Stimulated activated naive B cell treated with anti-CD40 and anti-IgM and Interleukin-4, amounts not matched to agents 10 μg/mL and 1 μg/mL and 100 μg/mL, for 72 hours (primary cell): ENCODE measurements at places on chromosomes 12 and 14.

DNA sequence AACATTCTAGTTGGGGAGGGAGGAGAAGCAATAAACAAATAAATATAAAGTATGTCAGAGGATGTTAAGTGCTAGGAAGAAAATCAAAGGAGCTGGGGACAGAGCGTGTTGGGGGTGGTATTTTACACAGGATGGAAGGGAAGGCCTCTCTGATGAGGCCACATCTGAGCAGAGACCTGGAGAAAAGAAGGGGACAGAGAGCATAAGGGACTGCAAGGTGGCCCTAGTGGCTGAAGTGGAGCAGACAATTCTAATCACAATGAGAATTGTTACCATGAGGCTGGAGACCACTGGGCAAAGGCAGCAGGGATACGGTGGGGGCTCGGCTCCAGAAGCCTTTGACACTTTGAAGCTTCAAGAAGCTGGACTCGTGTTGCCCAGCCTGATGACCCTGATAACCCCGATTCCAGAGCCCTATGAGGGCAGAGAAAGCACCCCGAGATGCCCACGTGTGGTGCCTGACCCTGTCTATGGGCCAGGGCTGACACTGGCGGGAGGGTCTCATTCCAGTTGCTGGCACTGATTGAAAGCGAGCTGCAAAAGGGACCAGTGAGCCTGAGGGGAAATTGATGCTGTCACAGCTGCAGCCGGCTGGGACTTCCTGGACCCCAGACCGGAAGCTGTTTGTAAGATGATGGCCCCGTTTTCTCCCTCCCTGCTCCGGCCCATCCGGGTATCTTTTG, 169.1 kb downstream of the RBM19 start:
- no peaks in the 10 kb centered on the region for H3K27me3 ChIP-seq
- H3K27ac ChIP-seq = no peak overlapping the region
- peaks cover 3% of the 10 kb centered on the region for H3K36me3 ChIP-seq
- no peak for DNase-seq

DNA sequence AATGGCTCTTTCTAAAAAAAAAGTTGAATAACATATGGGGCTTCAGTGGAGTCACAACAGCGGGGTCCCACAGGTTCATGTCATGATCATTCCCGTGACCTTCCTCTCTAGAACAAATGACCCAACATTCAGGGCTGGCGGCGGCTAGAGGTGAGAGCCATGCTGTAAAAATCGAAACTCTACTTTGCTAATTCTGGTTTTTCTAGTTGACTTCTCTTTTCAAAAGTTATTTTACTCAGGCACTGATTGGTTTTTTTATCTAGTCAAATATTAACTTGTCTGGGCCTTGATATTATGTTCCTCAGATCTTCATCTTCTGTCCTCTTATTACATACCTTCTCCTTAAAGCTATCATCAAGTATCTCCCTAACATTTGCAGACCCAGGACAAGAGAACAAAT, 402.9 kb upstream of the SOX5 start:
- H3K4me1 ChIP-seq = peaks cover 14% of the 10 kb centered on the region
- H3K27ac ChIP-seq = no peak overlapping the region
- DNase-seq = no peak

DNA sequence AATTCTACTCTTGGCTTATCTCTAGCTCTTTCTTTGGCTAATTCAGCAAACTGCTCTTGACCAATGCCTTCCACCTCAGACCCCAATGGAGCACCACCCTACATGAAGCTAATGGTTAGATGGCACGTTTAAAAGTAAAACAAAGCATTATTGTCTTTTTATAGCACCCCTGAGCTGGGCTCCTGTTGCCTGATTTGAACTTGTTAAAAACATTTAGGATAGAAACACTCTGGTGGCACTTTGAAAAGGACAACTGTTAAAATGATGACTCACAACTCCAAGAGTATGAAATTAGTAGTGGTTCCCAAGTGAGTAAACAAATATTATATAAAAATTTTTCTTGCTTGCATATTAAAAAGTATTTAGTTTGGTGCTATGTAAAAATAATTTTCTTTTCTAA, 299.6 kb upstream of the DCN start:
- DNase-seq = no peak
- H3K4me3 ChIP-seq = no peak overlapping the region
- H3K4me1 ChIP-seq = no peaks in the 10 kb centered on the region
- H3K27me3 ChIP-seq = peaks cover 13% of the 10 kb centered on the region
- H3K36me3 ChIP-seq = no peaks in the 10 kb centered on the region
- no peak overlapping the region for H3K27ac ChIP-seq

- H3K4me1 ChIP-seq = peaks cover 29% of the 10 kb centered on the region
- H3K27ac ChIP-seq = peak overlapping the region; percentile 47
- DNase-seq = no peak
- no peaks in the 10 kb centered on the region for H3K36me3 ChIP-seq
- no peaks in the 10 kb centered on the region for H3K27me3 ChIP-seq
- no peak overlapping the region for H3K4me3 ChIP-seq
These were observed 130.3 kb upstream of the NUDT4 start for GRCh38 chr12:93247313-93247991.

GRCh38 chr12:2284321-2284813, 231.6 kb downstream of the CACNA1C start:
- H3K27ac ChIP-seq = no peak overlapping the region
- no peak for DNase-seq
- H3K4me1 ChIP-seq = peaks cover 16% of the 10 kb centered on the region

- no peaks in the 10 kb centered on the region for H3K4me1 ChIP-seq
- DNase-seq = no peak
- no peak overlapping the region for H3K4me3 ChIP-seq
- no peaks in the 10 kb centered on the region for H3K27me3 ChIP-seq
- no peak overlapping the region for H3K27ac ChIP-seq
- H3K36me3 ChIP-seq = no peaks in the 10 kb centered on the region
These were observed 334.3 kb upstream of the SYT1 start for GRCh38 chr12:78530100-78530765.

- H3K27me3 ChIP-seq = no peaks in the 10 kb centered on the region
- no peaks in the 10 kb centered on the region for H3K4me1 ChIP-seq
- H3K4me3 ChIP-seq = no peak overlapping the region
- no peak overlapping the region for H3K27ac ChIP-seq
These were observed 66.6 kb downstream of the FLRT2 start for GRCh38 chr14:85596562-85596961.

DNA sequence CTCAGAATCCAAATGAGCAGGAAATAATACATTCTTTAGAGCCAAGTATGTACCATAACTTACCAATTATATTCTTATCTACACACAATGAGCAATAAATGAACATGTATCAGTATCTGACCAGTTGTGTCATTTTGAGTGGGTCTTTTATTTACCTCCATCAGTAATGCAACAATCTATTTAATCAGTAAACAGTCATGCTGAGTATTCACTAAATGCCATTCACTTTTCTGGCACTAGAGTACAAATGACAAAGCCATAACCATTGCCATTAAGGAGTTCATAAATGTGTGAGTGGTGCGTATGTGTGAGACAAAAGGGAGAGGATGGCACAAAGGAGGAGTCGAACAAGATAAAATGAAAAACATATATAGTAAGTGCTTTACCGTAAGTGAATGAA, 1.5 kb upstream of the STRAP start:
- H3K27ac ChIP-seq = no peak overlapping the region
- peaks cover 14% of the 10 kb centered on the region for H3K36me3 ChIP-seq

- H3K36me3 ChIP-seq = no peaks in the 10 kb centered on the region
- DNase-seq = no peak
- H3K4me1 ChIP-seq = peaks cover 13% of the 10 kb centered on the region
- H3K27me3 ChIP-seq = no peaks in the 10 kb centered on the region
- no peak overlapping the region for H3K4me3 ChIP-seq
These were observed 1378.7 kb downstream of the AACS start for GRCh38 chr12:126443977-126444376.

DNA sequence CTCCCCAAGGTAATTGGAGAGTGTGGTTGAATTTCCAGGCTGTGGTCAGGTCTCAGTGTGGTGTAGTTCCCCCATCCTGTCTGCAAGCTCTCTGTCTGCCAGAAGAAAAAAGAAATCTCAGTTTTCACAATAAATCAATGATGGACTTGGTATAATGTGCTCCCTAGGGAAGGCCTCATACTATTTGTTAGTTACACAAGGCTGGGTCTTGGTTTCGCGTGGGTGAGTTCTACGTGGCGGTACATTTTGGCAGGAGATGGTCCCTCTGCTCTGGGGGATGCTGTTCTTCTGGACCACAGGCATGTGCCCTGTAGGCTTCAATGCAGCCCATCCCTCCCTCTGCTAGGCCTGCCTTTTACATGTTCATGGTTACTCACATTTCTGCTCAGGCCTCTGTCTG, 206.4 kb upstream of the PELI2 start:
- no peak for DNase-seq
- peaks cover 29% of the 10 kb centered on the region for H3K27me3 ChIP-seq

- peaks cover 8% of the 10 kb centered on the region for H3K36me3 ChIP-seq
- no peak overlapping the region for H3K27ac ChIP-seq
- no peak overlapping the region for H3K4me3 ChIP-seq
- H3K4me1 ChIP-seq = peaks cover 5% of the 10 kb centered on the region
- H3K27me3 ChIP-seq = no peaks in the 10 kb centered on the region
- DNase-seq = no peak
These were observed 98.1 kb upstream of the NCOR2 start for GRCh38 chr12:124665511-124665910.

GRCh38 chr14:64704143-64704742, at the start of gene PLEKHG3:
Gene PLEKHG3 (plus strand): TSS chr14:64704424. CDS start chr14:64727632, 23,208 bp downstream.
- DNase-seq = no peak
- H3K27me3 ChIP-seq = peaks cover 64% of the 10 kb centered on the region
- H3K4me1 ChIP-seq = peaks cover 45% of the 10 kb centered on the region
- peak within 1 kb of the TSS; percentile 76 for H3K4me3 ChIP-seq
- no peak within 1 kb of the TSS for H3K27ac ChIP-seq

DNA sequence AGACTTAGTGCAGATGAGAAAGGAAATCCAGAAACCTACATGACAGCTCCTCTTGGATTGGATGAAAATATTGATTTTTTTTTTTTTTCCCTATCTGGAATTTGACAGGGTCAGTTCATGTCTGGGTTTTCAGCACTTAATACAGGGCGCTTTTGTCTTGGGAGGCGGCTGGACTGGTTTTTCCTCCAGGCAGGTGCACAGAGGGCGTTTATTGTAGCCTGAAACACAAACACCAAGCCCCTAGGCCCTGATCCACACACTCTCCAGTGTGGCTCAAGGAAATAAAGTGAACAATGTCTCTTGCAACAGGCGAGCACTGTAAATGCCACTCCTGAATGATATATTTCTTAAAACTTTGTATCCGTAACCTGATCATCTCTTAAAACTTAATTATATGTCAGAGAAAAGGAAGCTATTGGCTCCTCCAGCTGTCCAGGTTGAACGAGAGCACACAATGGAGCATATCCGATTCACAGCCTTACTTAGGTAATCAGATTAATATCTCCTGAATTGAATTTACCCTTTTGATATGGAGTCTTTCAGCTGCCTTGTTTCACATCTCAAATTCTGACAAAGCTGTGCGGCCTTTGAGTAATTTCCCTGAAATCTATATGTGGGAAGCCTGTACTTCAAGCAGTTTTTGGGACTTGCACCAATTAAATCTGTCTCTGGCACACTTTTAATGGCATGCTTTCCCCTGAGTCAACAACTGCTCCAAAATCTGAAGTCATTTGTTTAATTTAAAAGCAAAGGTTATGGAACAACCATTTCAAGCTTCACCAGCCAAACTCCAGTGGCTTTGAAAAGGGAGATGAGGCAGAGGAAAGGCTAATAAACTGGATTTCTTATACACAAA, 485.7 kb downstream of the ZFP36L1 start:
- H3K27me3 ChIP-seq = no peaks in the 10 kb centered on the region
- H3K4me3 ChIP-seq = no peak overlapping the region
- peaks cover 37% of the 10 kb centered on the region for H3K4me1 ChIP-seq
- peak overlapping the region; percentile 11 for H3K27ac ChIP-seq
